Stimulated activated CD4-positive, alpha-beta T cell treated with anti-CD3 and anti-CD28 coated beads, TNF-alpha, amount 100 ng/mL, for 4 hours (primary cell): ENCODE measurements at places on chromosomes 4 and X.

DNA sequence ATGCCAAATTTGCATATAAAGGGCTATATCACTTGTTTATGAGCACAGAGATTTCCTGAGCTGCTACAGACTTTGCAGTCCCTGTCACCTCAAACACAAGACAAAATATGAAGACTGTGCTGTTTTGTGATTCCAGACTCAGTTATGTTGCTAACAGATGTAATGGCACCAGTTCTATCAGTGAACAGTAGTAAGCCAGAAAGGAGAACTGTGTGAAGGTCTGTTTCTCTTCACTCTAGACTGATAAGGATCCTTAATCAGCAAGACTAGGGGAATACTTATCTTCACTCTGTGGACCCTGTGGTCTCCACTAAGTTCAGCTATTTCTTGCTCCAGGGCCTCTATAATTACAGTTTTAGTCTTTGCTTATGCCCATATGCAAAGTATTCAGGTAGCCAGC is 82.7 kb downstream of the ANXA5 start:
- DNase-seq: no peak

DNA sequence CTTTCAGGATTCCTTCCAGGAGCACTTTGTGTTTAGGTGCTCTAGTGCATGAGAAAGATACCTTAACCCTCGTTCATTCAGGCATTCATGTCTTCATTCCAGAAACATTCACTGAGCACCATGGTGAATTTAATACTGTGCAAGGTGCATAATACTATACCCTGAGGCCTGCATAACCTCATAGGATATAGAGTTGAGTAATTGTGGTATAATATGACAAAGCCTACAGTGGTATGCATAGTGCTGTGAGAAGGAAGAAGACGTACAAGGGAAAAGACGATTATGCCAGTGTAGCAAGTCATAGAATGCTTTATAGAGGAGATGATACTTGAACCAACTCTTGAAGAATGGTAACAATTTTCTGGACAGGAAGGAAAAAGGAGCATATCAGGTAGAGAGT is 34.3 kb downstream of the MTM1 start:
- no peak for DNase-seq

DNA sequence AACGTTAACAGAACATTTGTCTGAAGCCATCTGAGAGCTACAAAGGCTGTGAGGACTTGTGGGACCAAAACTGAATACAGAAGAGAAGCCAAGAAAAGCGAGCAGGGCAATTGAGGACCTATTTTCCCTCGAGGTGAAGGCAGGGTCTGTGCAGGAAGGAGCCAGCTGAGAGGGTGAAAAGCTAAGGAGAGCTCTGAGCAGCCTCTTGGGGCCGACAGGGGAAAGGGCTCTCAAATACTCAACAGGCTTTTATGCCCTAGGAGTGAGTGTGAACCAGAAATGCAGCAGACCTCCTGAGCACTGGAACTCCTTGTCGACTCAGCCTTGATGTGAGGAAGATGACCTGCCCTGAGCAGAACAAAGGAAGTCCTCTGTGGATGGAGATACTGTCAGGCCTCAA is 54.2 kb downstream of the C4orf50 start:
- DNase-seq: no peak

DNA sequence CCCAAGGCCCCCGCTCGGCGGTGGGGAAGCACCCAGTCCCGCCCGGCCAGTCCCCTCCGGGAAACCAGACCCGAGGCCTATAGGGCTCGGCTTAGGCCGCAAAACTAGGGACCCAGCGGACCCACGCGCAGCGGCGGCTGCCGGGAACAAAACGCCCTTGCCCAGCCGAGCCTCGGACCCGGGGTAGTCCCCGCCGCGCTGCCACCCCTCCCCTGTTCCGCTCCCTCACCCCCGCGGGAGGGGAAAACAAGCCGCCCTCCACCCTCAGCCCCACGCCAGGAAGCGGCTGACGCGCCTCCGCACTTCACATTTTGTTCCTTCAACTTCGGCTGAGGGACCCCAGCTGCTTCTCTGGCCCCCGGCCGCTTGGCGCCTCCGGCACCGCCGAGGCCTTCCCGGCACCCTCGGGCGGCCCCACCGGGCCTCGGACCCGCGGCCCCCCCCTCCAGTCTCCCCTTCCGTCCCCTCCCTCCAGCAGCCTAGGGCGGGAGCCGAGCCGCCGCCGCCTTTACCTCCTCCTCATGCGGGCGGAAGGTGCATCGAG is 694 bp downstream of the PDS5A start:
- DNase-seq: peak; percentile 41

GRCh38 chrX:79147477-79147876 is 3.0 kb downstream of the GPR174 start:
- DNase-seq: no peak

DNA sequence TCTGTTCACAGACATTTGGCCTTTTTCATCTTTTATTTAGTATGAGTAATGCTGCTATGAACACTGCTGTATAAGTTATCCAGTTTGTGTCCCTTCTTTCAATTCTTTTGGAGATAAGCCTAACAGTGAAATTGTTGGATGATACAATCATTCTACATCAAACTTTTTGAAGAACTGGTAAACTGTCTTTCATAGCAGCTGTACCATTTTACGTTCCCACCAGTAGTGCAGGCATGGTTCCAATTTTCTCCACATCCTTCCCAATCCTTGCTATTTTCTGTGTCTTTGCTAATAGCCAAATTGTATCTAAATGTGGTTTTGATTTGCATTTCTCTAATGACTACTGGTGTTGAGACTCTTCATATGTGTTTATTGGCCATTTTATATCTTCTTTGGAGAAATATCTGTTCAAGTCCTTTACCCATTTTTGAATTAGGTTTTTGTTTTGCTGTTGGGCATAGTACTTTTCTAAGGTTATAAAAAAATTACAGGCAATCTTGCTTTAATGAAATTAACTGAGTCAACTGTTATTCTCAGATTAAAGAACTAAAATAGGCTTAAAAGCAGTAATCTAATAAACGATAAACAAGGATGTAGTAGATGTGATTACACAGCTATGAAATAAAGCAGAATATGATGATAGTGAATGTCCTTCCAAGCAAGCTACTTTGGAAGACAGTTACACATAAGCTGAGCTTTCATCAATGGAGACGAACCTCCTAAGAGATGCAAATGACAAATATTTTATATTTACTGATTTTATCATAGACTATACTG is 57.2 kb downstream of the FBXW7 start:
- DNase-seq: no peak

DNA sequence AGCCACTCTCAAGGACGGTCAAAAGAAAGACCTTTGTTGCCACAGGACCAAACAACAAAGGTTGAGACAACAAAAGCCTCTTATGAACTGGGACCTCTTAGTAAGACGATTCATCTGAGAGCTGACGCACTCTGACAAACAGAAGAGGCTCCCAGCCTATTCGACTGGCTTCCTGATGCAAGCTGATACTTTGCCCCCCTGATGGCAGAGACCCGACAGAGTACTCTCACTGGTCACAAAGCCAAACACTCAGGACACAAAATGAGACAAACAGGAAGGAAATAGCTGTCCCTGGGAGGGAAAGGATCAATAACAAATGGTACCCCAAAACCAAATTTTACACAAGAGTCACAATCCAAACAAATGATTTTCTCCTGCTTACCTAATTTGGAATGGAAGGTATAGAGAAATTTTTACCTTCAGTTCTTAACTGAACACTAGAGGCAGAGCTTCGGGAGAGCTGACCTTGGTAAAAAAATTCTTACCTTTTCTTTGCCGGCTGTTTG is 75.2 kb upstream of the PLAC8 start:
- no peak for DNase-seq

DNA sequence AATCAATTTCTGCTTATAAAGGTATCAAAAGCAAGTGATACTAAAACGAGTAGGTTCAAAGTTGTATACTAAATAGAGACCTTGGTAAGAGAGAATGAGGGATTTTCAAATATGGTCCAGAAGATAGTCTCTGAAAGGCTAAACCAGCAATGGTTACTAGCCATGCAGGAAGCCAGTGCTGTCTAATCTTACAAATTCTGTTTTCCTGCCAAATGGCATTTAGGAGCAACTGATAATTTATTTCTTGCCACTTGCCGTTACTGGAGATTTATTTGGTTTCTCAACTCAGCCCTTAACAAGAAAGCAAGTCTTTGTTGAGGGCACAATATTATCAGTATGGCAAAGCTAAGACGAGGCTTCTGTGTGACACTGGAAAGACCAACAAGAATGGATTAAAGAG is 47.2 kb downstream of the MAP7D3 start:
- no peak for DNase-seq

DNA sequence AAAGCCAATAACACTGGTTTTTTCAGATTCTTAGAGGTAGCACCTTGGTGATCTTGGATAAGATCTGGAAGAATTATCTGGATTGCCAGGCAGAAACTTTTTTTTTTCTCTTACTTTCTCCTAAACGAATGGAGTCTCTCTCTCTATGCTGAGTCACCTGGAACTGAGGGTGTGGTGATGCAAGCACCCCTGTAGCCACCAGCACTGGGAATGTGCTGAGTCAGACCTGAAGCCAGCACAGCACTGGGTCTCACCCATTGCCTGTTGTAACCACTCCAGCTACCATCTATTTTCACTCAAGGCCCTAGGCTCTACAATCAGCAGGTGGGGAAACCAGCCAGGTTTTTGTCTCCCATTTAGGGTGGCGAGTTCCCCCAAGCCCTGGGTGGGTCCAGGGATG is 923.8 kb downstream of the RAPGEF2 start:
- DNase-seq: no peak

DNA sequence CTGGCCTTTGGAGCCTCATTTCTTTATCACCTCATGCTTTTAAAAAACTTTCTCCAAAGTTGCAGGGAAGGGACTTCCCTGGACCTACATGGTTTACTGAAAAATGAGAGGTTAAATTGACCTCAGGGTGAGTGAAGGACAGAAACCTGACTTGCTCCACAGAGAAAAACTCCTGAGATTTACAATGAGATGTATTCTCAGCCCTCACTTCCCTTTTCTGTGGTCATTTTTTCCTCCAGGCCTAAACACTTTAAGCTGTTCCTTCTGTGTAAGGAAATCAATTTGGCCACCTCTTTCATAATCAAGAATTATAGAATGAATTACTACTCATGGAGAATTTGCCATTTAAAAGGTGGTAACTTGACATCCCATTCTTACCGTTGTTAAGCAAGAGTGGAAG is 77.9 kb downstream of the HPGD start:
- no peak for DNase-seq

DNA sequence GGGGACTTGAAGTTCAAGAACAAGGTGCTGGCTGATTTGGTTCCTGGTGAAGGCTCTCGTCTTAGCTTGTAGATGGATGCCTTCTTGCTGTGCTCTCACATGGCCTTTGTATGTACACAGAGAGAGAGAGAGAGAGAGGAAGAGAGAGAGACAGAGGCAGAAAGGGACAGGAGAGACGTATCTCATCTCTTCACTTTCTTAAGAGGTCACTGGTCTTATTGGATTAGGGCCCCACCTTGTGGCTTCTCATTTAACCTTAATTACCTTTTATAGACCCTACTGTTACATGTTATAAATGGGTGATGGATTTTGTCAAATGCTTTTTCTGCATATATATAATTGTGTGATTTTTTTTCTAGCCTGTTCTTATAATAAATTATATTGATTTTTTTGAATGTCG is 1444.2 kb downstream of the ADGRL3 start:
- DNase-seq: no peak

DNA sequence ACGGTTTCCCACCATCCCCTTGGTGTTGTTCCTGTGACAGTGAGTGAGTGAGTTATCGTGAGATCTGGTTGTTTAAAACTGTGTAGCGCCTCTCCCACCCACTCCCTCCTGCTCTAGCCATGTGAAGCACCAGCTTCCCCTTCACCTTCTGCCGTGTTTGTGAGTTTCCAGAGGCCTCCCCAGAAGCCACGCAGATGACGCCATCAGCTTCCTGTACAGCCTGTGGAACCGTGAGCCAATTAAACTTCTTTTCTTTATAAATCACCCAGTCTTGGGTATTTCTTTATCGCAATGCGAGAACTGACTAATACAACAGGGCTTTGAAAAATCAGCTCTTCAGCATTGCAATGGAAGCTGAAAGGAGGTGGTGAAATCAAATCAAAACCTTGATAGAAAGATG is 50.0 kb downstream of the FGFBP1 start:
- DNase-seq: no peak

- no peak for DNase-seq
These were observed 85.9 kb downstream of the REPS2 start for GRCh38 chrX:17032351-17032750.

DNA sequence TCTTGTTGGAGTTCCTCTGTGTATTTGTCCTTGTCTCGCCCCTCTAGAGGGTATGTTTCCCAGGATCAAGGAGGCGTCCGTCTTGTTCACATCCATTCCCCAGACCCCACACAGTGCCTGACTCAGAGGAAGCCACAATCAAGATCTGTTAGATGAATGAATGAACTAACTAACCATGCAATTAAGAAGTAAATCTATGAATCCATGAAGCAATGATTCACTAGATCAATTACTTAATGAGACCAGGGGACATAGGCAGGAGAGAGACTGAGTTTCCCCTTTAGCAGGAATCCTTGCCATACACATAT is 11.9 kb downstream of the BLOC1S4 start:
- no peak for DNase-seq

GRCh38 chr4:14237911-14238310 is 610.4 kb upstream of the BOD1L1 start:
- DNase-seq: no peak

GRCh38 chr4:163440040-163440439 is 33.5 kb downstream of the TKTL2 start:
- no peak for DNase-seq

- no peak for DNase-seq
These were observed 62.4 kb upstream of the NDP start for GRCh38 chrX:44035571-44035970.

DNA sequence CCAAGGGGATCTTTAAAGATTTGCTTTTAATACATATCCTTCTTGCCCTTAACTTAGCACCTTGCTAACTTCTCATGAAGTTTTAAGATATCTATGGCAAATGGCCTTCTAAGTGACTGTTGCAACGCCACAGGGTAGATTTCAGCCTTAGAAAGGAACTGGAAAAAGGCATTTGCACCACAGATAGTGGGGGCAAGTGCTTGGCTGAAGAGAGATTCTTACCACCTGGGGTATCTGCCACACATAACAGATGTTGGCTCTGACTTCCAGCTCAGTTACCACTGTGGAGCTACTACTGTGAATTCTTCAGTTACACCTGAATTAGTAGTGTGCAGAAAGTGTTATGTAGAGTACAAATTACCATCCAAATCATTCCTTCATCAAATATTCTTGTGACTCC is 302.6 kb downstream of the PPP3CA start:
- DNase-seq: no peak

GRCh38 chr4:992297-993110 is 700 bp downstream of the SLC26A1 start:
- DNase-seq: no peak

DNA sequence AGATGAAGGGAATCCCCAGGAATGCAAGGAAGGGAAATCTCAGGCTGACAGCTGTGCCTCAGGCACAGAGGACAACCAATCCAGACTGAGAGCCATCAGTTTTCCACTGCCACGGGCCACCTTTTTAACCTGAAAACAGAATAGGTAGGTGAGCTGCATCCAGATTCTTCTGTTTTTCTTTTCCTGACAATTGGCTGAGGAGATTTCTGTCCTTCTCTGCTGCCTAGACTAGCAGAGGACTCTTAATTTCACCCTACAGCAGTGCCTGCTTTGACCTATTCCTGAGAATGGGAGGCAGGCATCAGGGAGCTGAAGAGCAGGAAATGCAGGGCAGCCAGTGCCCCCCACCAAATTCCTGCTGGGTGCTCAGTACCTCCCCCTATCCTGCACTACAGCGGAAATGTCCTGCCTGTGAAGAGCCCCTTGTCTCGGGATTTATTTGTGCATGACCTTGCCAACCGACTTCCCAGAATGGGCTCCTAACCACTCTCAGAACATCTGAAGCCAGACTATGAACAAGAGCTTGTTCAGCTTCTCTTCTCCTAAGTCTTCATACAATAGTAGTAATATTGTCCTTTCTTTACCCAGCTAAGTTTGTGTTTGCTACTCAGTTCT is 65.1 kb downstream of the CASK start:
- no peak for DNase-seq
